ENCODE measurements at places on chromosomes 11 and 22.
A peak's percentile ranks its signal among the peaks of the same experiment; 100 is the strongest.

DNA sequence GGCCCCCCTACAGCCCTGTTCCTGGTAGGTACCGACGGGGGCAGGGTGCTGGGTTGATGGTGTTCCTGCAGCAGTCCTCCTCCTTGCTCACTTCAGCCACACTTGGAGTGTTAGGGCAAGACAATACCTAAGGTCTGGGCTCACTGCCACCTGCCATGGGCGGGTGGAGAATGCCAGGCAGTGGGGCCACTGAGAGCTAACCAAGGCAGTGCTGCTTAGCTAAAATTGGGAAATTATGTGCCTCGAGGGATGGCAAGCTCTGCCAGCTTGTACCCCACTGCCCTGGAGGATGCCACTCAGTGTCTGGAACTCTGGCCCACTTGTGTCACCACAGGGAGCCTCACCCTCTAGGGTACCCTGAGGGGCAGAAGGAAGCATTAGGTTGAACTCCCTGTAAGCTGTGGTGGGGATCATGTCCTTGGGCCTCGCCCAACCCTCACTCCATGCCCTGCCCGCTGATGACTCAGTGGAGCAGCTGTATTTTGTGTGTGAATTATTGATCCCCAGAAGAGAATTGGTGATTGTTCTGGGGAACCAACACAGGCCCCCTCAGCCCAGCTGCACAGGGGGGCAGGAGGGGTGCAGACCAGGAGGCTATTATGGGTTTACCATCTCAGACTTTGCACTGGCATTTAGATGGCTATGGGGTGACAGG, 17.7 kb downstream of the PHLDB1 start:
- DNase-seq = no peak

- no peak for DNase-seq
These were observed 193.0 kb downstream of the MAML2 start for GRCh38 chr11:96149743-96150555.

DNA sequence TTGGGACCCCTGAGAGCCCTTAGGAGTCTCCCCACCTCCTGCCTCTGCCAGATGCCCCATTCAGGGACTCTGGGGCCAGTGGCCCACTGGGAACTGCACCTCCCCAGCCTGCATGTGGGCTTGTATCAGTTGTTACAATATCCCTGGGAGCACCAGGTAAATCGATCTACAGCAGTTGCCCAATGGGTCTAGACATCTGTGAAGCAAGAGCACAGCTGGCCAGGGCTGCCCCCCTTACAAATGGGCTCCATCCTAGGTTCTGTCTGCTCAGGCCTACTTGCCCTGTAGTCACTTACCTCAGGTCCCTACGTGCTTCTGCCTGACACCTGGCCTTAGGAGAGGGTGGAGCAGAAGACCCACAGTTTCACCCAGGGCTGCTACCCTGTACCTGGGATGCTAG, 62.7 kb downstream of the HIRA start:
- no peak for DNase-seq

- DNase-seq = no peak
These were observed 319.2 kb downstream of the MN1 start for GRCh38 chr22:27482402-27482801.

GRCh38 chr11:15901790-15902189, 454.6 kb downstream of the SOX6 start:
- DNase-seq = no peak

GRCh38 chr11:74048993-74049392, 40.1 kb upstream of the UCP3 start:
- DNase-seq = no peak

- DNase-seq = no peak
These were observed 5.0 kb upstream of the UVRAG start for GRCh38 chr11:75809991-75810390.

DNA sequence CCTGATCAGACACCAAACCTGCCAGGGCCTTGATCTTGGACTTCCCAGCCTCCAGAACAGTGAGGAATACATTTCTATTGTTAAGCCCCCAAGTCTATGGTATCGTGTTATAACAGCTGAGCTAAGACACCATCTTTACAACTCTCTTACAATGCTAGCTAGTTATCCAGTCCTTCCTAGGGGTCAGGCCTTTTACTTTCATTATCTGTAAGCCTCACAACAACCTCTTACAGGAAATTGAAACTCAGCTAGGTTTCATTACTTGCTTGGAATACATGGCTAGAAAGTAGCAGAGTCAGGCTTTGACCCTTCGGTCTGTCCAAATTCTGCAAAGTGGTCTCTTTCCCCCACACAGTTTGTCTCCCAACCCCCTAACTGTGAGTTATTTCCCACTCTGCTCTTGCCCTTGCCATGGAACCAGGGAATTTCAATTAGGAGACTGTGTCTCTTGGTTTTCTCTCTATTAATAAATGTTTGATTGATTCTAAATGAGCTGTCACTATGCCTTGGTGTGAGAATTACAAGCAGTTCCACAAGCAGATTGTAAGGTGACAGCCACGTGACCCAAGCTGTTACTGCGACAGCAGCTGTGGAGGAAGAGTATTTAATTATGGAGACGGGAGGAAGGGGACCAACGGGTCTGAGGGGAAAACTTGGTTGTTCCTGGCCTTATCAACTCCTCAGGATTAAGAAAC, 38.4 kb upstream of the CLMP start:
- no peak for DNase-seq

DNA sequence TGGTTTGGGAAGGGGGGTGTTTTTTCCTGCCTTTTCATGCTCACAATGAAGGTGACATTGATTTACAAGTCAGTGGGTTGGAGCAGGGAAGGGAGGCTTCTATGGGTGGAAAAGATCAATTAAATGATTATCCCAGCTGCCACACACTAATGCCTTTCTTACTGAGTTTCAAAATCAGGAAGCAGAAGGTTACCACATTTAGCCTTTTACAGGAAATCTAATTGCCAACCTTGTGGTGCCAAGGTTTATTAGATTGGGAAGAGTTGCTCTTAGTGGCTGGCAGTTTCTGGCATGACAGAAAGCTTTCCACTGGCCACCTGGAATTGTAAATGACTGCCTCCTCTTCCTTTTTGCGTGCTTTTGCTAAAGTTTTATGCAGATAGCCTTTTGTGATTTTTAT, 98.7 kb downstream of the NAV2 start:
- DNase-seq = no peak

- DNase-seq = no peak
These were observed 10.3 kb downstream of the UBASH3B start for GRCh38 chr11:122665861-122666260.

DNA sequence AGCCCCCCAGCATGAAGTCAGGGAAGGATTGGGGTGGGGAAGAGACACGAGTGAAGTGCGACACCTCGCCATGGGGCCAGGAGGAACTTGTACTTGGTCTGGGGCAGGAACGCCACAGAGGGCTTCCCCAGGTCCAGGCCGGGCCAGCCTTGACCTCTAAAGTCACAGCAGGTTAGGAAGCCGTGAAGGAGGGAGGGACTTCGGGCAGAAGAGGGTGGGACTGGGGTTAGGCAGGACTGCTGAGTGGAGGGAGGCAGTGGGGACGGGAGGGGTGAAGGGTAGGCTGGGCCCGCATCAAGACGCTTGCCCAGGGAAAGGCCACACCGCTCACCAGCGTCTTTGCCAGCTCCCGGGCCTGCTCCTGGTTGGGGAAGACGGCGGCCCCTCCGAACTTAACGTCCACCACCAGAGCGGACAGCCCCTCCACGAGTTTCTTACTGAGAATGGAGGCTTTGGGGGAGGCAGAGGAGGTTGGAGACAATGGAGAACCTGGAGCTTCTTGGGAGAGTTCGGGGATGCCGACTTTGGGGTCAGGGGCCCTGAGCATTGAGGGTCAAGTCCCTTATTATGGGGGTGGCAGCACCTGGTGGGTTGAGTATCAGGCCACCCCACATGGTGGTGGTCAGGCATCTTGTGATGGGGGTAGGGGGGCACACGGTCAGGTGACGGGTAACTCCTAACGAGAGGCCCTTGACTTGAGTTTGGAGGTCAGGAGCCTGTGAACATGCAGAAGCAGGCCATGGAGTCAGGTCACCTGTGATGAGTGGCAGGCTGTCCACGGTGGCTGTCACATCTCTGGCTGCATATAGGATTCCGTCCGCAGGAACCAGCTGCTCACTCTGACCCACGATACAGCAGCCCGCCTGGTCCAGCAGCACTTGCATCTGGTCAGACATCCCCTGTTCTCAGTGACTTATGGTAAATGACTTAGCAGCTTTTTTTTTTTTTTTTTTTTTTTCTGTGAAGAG, 1.7 kb upstream of the SCO2 start:
- no peak for DNase-seq

DNA sequence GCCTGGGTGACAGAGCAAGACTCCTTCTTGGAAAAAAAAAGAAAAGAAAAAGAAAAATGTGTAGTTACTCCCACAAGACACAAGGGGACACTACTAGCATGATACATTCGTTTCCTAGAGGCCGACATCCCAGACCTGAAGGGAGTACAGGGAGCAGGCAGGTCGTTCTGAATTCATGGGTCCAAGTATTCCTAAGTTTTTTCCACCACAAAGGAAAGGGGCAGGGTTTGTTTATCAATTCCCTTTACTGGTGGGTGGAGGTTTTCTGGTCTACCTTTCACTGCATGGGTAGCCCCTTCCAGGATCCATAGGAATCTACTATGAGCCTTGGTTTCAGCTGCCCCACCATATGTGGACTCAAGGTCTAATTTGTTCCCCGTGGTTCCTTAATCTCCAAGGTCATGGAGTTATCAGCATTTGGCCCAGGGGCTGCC, 11.8 kb downstream of the TIGD3 start:
- DNase-seq = no peak

- no peak for DNase-seq
These were observed 43.4 kb downstream of the PARVG start for GRCh38 chr22:44224166-44224565.

DNA sequence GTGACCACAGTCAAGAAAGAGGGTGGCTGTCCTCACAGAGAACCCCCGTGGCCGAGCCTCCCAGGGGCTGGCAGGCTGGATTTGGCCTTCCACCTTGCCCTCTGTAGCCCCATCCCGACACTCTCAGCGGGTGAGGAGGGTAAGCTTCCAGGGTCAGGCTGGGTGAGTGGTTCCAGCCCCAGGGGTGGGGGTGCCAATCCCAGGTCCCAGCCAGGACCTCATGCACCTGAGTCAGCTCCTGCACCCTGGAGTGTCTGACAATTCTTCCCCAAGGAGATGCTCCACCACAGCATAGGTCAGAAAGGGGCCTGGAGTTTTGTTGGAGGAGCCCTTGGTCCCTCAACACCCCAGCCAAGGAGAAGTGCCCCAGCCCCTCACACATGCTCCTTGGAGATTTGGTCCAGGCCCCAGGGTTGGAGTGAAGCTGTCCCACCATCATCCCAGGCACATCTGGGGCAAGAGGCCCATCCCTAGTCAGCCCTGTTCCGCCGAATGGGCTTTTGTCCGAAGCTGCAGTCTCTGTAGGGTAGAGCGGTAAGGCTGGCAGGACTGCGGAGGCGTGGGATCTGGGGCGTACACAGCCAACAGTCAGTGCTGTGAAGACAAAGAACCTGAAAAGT, 8.4 kb downstream of the LINC01488 start:
- DNase-seq = no peak

DNA sequence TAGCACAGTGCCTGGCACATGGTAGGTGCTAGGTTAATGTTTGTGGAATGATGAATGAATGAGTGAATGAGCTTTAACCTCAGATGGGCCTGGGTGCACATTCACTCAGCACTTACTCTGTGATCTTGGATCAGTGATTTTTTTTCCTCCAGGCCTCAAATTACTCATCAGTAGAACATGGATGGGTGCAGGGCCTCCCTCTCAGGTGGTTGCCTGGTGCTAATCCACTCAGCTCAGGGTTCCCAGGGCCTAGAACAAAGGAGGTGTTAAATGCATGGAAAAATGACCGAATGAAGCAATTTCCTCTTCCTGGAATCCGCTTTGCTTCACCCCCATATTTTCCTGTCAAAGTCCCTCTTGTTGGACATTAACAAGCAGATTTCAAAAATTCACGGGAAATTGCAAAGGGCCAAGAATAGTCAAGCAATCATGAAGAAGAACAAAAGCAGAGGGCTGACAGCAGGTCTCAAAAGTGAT, 93.5 kb downstream of the MYEOV start:
- peak; percentile 48 for DNase-seq

DNA sequence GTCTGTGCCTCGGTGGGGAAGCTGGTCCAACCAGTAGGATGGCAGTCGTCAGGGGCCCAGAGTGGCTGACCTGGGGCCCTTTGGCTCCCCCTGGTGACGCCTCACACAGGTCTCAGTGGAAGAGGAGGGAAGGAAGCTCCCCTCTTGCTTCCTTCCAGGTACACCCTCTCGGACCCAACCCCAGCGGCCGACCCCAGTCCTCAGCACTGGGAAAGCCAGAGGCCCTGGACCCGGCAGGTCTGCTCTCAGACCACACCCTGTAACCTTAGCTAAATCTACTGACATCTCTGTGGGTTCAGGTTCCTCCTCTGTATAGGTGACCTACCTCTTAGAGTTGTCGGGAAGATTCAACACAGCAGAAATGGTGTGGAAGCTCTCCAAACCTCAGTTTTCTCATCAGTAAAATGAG, 3.4 kb upstream of the SCUBE1 start:
- no peak for DNase-seq

GRCh38 chr11:19026862-19027261, 33.7 kb downstream of the MRGPRX2 start:
- DNase-seq = no peak

DNA sequence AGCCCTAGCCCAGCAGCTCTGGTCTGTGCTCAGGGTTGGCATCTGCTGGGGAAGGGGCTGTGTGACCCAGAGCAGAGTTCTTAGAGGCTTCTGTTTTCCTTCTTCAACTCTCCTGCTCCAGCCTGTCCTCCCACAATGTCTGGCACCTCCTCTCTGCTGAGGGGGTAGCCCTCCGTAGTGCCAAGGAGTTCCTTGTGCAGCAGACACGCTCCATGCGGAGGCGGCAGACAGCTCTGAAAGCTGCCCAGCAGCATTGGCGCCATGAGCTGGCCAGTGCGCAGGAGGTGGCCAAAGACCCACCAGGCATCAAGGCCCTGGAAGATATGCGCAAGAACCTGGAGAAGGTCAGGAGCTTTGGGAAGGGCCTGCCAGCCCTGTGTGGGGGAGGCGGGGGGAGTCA, 69.3 kb downstream of the CEP164 start:
- DNase-seq = no peak

DNA sequence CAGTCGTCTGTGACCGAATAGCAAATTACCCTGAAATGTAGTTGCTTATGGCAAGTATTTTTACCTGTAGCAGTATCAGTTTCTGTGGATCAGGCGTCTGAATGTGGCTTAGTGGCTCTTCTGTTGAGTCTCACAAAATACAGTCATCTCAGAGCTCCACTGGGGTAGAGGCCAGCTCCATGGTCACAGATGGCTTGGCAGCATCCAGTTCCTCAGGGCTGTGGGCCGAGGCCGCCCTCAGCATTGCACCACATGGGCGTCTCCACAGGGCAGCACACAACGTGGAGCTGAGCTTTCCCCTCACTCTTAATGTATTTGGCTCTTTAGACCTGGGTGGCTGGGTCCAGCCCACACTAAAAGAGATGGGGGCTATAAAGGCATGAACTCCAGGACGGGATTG, 57.8 kb downstream of the SBF1 start:
- DNase-seq = no peak

DNA sequence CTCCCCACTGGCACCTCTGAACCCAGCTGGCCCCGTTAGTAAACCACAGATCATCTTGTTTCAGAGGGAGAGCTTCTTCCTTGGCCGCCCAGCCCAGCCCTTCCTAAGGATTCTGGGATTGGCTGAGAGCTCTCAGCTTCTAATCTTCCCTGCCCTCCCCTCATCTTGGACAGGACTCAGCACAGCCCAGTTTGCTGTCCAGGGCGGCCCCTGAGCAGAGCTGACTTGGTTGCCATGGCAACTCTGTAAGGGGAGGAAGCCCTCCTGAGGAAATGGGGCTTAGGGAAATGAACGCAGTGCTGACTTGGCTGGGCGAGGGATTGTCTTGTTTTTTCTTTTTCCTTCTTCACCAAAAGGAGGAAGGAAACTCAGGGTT, 4.6 kb downstream of the APOL4 start:
- DNase-seq = peak; percentile 64

All from left forelimb (tissue), 1 donor.